ENCODE measurements at places on chromosomes 3 and 15. TPM values are rescaled to one million over a fixed set of nuclear protein-coding genes. Genes with fewer than 3 reads are reported as not detected.

Gene ATP8B4
- 4.4 TPM for polyA plus RNA-seq

DNA sequence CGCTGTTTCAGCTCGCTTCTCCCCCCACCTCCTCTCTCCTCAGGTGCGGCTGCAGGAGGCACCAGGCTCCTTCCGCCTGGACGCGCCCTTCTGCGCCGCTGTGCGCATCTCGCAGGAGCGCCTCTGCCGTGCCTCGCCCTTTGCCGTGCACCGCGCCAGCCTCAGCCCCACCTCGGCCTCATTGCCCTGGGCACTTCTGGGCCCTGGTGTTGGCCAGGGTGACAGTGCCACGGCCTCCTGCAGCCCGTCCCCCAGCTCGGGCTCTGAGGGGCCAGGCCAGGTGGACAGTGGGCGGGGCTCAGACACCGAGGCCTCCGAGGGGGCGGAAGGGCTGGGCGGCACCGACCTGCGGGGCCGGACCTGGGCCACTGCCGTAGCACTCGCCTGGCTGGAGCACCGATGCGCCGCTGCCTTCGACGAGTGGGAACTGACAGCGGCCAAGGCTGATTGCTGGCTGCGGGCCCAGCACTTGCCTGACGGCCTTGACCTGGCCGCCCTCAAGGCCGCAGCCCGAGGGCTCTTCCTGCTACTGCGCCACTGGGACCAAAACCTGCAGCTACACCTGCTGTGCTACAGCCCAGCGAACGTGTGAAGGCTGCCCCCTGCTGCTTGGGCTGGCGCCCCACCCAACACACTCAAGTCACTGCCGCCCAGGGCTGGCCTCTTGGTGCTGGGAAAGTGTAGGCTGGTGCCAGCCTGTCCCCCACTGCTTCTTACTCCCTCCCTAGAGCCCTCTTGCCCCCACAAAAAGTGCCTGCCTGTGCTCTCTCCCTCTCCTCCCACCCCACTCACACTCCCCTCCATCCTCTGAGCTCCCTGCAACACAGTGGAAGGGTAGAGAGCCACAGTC, 7.1 kb downstream of the ALG3 start:
- peaks cover 4% of the 10 kb centered on the region for H3K27me3 ChIP-seq
- no peak overlapping the region for H3K27ac ChIP-seq
- H3K4me1 ChIP-seq, result peaks cover 4% of the 10 kb centered on the region
- peaks cover 36% of the 10 kb centered on the region for H3K36me3 ChIP-seq
- peak; percentile 77 for DNase-seq
- peak overlapping the region; percentile 31 for H3K4me3 ChIP-seq

DNA sequence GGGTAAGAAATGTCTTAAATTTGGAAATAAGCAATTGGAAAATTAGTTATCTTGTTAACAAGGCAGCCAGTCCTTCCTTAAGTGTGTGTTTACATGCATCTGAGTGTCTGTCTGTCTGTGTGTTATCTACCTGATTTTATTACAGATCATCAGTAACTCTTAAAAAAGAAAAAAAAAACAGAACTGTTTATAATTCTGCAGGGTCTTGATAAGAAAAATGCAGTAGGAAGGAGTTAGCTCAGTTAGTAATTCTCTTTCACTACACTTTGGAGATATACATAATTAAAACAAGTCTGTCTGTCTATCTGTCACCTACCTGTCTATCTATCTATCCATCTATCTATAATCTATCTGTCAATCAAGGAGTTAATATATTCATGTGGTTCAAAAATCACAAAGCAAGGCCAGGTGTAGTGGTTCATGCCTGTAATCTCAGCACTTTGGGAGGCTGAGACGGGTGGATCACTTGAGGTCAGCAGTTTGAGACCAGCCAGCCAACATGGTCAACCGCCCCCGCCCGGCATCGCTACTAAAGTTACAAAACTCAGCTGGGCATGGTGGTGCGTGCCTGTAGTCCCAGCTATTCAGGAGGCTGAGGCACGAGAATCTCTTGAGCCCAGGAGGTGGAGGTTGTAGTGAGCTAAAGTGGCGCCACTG, 135.5 kb upstream of the SGO1 start:
- no peaks in the 10 kb centered on the region for H3K36me3 ChIP-seq
- no peaks in the 10 kb centered on the region for H3K4me1 ChIP-seq
- H3K27me3 ChIP-seq, result no peaks in the 10 kb centered on the region
- H3K27ac ChIP-seq, result no peak overlapping the region
- no peak for DNase-seq
- no peak overlapping the region for H3K4me3 ChIP-seq

DNA sequence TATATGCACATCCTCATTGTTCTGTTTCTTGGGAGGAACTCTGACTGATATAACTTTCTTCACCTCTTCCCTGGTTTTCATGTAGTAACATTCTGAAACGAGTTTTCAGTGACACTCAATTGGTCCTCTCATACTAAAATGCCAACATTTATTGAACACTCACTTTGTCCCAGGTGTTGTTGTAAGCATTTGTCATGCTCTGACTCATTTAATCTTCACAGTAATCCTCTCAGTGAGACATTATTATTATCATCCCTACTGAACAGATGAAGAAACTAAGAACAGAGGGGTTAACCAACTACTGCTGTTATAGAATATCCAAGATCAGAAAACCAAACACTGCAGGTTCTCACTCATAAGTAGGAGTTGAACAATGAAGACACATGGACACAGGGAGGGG, 94.1 kb upstream of the MRPL3 start:
- no peaks in the 10 kb centered on the region for H3K27me3 ChIP-seq

Gene CCR8
- polyA plus RNA-seq, result 0.09 TPM

DNA sequence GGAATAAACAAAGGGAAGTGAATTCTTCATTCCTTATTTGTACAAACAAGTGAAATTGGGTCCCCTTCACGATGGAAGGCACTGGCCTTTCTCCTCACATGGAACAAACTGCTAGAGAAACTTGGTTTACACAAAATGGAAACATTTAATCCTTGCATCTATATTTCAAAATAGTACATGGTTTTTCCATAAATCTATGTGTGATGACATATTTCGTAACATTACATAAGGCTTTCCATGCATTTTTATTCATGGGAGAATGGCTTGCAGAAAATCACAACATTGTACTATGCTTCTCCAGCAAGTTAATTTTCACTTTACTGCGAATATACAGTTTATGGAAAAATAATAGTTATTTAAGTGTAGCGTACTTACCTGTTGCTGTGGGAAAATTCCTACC, 81.0 kb upstream of the CDIN1 start:
- H3K4me3 ChIP-seq, result no peak overlapping the region
- no peaks in the 10 kb centered on the region for H3K27me3 ChIP-seq
- H3K36me3 ChIP-seq, result no peaks in the 10 kb centered on the region

Gene NEK10
- polyA plus RNA-seq, result 0.87 TPM

GRCh38 chr15:59388670-59389069, 16.0 kb upstream of the MYO1E start:
- H3K4me1 ChIP-seq, result no peaks in the 10 kb centered on the region
- no peak overlapping the region for H3K4me3 ChIP-seq
- no peaks in the 10 kb centered on the region for H3K36me3 ChIP-seq
- DNase-seq, result no peak

Gene CACNA2D2
- 7.5 TPM for polyA plus RNA-seq

Gene PCLAF
- 33.3 TPM for polyA plus RNA-seq

GRCh38 chr3:50825841-50826240, 151.1 kb downstream of the DOCK3 start:
- no peaks in the 10 kb centered on the region for H3K27me3 ChIP-seq
- no peak overlapping the region for H3K27ac ChIP-seq
- H3K4me1 ChIP-seq, result no peaks in the 10 kb centered on the region
- no peak overlapping the region for H3K4me3 ChIP-seq

GRCh38 chr3:126003447-126004190, 34.6 kb downstream of the ROPN1B start:
- no peak overlapping the region for H3K27ac ChIP-seq
- no peaks in the 10 kb centered on the region for H3K27me3 ChIP-seq
- peaks cover 13% of the 10 kb centered on the region for H3K36me3 ChIP-seq
- H3K4me3 ChIP-seq, result no peak overlapping the region
- H3K4me1 ChIP-seq, result no peaks in the 10 kb centered on the region

DNA sequence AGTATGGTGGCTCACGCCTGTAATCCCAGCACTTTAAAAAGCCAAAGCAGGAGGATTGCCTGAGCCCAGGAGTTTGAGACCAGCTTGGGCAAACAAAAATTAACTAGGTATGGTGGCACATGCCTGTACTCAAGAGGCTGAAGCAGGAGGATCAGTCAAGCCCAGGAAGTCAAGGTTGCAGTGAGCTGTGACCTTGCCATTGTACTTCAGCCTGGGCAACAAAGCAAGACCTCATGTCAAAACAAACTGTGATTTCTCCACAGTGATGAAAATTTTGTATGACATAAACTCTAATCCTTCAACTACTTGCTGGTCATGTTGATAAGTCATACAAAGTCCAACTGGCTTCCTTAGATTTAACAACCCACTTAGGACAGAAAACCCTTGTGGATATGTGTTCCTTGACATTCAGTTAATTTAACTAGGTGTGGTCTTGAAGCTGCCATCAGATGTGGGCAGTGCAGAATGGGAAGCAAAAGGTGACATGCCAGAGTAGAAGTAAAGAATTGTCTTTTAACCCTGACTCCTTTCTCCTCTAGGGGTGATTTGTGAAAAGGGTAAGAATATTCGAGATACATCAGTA, 263.3 kb downstream of the PTPRG start:
- H3K4me3 ChIP-seq, result no peak overlapping the region
- H3K27ac ChIP-seq, result no peak overlapping the region
- no peaks in the 10 kb centered on the region for H3K4me1 ChIP-seq
- peak; percentile 46 for DNase-seq

DNA sequence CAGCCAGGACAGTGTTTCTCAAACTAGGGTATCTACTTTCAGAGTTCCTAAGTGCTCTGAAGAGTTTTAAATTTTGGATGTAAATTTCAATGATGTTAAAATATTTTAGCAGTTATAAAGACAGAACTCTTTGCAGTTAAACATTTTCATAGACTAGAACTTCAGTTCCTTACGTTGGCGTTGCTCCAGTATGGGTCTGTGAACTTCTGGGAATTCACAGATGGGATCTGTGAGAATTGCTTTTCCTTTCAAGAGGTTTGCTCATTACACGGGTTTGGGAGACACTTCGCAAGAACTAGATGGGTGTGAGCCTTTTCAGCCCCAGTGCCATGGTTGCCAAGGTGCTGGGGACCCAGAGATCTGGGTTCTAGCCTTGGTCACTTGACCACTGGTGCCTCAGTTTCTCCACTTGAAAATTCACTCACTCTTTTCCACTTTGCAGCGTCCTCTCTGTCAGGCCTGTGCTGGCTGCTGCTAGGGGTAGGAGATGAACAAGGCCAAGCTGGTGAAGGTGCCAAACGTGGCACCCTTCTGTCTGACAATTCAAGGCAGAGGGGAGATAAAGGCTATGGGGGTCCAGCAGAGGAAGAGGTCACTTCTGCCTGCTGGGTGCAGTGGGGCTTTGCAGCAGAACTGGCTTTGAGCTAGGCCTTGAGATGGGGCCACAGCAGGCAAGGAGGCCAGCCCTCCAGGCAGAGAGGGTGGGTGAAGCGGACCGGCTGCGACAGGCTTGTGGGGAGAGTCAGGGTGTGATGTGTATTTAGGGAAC, 48.1 kb downstream of the EPHB3 start:
- peaks cover 3% of the 10 kb centered on the region for H3K4me1 ChIP-seq
- no peaks in the 10 kb centered on the region for H3K36me3 ChIP-seq
- no peak for DNase-seq
- peaks cover 4% of the 10 kb centered on the region for H3K27me3 ChIP-seq
- no peak overlapping the region for H3K27ac ChIP-seq
- H3K4me3 ChIP-seq, result no peak overlapping the region

DNA sequence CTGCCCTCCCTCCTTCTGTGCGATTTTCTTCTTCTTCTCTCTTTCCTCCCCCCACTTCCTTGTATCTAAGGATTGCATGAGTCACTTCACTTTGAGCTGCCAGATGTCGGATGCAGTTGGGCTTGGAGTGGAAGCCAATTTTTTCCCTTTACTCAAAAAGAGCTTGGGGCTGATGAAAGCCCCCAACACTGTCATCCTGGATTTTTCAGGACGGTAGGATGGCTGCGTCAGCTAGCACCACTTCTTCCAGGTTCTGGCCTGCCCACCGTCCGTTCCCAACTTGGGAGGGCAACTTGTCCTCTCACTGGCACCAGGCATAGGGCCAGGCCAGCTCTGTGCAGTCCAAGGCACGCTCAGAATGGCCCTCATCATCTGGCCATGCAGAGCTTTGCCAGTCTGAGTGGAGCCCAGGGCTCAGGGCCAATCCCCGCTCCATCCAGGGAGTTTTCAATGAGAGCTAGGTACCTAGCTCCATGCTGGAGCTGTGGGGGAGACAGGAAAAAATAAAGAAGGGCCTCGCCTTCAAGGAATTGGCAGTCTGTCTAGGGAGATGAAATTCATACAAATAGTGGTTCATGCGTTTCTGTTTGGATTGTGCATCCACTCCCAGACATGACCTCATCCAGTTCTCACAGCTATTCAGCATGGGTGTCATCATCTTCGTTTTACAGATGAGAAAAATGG, 47.7 kb upstream of the INSYN1 start:
- H3K4me1 ChIP-seq, result no peaks in the 10 kb centered on the region
- peak overlapping the region; percentile 33 for H3K27ac ChIP-seq
- H3K27me3 ChIP-seq, result no peaks in the 10 kb centered on the region
- DNase-seq, result peak; percentile 28
- no peaks in the 10 kb centered on the region for H3K36me3 ChIP-seq
- H3K4me3 ChIP-seq, result no peak overlapping the region

Gene MORF4L1
- polyA plus RNA-seq, result 406 TPM

Gene RGMA
- 12.5 TPM for polyA plus RNA-seq

Gene IREB2
- polyA plus RNA-seq, result 58.7 TPM

Gene BCL2A1
- 4.9 TPM for polyA plus RNA-seq

Gene SPATA12
- polyA plus RNA-seq, result not detected

Gene PLAAT1
- 0.24 TPM for polyA plus RNA-seq

Data from large intestine (tissue), 12 donors.